Thoracic aorta (tissue), 2 donors: ENCODE measurements at places on chromosomes 3 and 15.

GRCh38 chr3:40477666-40478065, 744 bp downstream of the ZNF619 start:
- no peak for DNase-seq

DNA sequence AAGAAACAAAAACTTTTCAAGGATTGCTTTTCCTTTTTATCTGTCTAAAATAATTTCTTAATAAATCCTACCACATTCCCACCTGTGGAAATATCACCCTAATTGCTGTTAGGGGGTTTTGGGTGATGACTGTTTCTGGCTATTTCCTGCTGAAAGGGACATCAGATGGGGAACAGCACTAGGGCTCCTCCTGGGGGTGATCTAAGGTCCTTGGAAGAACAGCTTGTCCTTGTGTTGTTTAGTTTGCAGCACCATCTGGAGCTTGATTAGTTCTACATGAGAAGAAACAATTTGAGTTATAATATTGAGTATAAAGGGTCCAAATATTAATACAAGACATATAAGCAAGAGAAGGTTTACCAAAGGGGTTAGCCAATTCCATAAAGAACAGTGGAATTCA, 18.7 kb downstream of the OR5H15 start:
- no peak for DNase-seq

DNA sequence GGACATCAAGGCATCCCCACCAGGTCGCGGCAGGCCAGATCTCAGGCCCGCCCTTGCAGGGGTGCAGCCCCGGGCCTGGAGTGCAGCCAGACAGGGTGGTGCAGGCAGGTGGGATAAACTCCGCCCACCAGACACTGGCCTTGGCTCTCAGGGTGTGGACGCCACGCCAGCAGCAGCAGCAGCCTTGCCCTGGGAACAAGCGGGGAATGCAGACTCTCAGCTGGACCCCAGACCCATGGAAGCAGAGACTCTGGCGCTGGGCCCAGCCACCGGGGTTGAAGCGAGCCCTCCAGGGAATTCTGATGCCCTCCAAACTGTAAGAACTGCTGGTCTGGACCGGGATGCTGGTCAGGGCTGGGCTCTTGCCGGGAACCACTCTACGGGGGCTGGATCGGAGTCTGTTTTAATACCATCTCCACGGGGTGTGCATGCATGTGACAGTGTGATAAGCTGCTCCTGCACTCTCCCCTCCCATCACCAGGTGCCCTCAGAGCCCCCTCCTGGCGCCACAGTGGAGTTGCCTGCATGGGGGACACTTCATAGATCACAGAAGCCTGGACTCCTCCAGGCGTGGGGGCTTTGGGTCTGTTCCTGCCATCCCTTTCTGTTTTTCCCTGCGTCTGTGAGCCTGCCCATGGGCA, 142.7 kb downstream of the NSMCE3 start:
- DNase-seq, result no peak

- DNase-seq, result no peak
Observed at GRCh38 chr3:188442430-188442829, 288.5 kb downstream of the LPP start.
